ENCODE measurements at places on chromosomes 2 and 18. TPM values are rescaled to one million over a fixed set of nuclear protein-coding genes. Genes with fewer than 3 reads are reported as not detected.

The RAX gene
- total RNA-seq: 0.06 TPM

The GLI2 gene
- 13.8 TPM for total RNA-seq

- DNase-seq: peak; percentile 12
Measured at GRCh38 chr2:149094217-149095015, 55.9 kb downstream of the LYPD6B start.

- no peak for DNase-seq
Measured at GRCh38 chr2:150778828-150779227, 291.4 kb upstream of the RND3 start.

DNA sequence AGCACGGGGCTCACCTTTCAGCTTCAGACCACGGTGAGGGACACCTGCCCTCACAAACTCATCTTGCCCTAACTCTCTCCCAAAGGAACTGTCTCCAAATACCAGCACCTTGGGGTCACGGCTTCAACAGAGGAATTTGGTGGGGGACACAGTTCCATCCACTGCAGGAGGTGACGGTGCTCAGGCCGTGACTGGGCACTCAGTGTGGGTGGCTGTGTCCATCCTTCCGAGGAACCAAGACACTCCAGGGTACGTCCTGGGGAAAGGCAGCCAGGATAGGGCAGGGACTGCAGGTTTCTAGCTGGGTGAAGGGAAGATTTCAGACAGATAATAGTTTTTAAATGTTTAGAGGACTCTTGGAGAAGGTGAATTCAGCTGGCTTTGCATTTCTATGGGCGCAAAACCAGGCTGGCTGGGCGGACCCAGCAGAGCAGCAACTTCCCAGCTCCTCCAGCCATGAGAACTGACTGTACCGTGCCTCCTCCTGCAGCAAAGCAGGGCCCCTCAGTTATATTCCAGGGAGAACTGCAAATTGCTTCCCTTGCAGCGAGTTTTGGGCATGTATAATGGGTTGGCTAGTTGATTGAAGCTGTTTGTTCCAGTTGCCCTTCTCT is 23.9 kb upstream of the ALLC start:
- DNase-seq: no peak

DNA sequence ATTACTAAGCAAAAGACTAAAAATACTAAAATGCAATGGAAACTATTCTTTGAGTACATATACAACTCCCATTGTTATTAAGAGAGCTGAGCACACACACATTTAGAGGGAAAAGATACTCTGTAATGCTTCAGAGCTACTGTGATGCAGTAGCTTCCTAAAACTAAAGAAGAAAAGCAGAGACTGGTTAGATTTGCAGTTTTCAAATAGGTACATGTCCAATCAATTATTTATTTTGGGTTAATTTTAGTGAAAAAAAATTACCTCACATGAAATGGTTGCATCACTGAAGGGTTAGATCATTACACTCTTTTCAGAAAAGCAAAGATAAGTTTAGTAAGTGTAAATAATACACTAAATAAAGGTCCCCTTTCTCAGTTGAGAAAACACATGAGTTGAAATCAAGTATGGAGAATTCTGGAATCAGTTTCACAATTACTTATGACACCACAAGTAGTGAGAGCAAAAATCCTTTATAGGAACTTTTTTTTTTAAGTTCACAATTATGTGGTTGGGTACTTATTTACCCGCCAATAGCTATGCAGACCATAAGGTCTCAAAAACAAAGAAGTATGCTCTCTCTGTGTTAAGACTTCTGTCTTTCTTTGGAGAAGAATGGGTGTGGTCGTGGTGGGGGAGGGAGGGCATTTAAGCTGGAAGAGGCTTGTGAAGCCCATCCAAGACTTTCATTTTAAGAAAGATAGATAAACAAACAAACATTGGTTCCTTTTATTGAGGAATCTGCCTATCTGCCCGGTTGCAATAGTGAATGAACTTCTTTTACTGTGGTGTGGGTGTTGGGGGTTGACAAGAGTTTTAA is 25.3 kb upstream of the SERTAD2 start:
- no peak for DNase-seq

GRCh38 chr2:65554765-65555591 is 122.6 kb upstream of the SPRED2 start:
- DNase-seq: no peak

GRCh38 chr2:56770490-56770889 is 586.7 kb downstream of the CCDC85A start:
- peak; percentile 41 for DNase-seq

GRCh38 chr2:23523373-23524260 is 138.6 kb downstream of the KLHL29 start:
- DNase-seq: no peak

DNA sequence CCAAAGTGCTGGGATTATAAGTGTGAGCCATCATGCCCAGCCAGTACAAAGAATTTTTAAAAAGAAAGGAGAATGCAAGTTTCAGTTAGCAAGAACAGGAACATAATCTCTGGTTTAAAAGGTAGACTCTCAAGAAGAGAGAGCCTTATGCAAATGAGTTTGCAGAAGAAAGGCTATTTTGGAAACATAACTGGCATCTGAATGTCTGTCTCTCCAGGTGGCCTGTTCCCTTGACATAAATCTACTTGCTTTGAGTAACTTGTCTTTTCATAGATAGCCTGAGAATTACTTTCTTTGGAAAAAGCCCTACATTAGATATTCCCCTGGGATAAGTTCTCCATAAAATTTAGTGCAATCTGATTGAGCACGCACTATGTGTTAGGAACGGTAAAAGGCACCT is 109.6 kb downstream of the ICOS start:
- no peak for DNase-seq

- DNase-seq: no peak
Measured at GRCh38 chr2:176115883-176116813, at the start of gene HOXD10. TSS of gene HOXD10 (plus strand) at chr2:176116778. CDS start at chr2:176116834, 56 bp downstream.

DNA sequence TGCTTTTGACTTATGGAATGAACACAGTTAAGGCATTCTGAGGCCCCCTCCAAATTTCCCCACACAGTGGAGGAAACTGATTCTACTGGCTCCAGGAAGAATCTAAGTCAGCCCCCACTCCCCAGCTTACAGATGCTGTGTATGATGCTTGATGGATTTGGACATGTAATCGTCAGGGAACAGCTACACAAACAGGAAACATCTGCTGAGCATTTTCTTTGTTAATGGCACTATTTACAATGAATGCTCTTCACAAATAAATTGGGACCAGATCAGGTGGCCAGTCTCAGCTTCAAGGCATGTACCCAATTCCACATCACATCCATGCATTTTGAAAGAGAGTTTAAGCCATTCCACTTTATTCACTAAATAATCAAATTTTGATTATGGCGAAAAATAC is 562.3 kb downstream of the SOX11 start:
- no peak for DNase-seq

DNA sequence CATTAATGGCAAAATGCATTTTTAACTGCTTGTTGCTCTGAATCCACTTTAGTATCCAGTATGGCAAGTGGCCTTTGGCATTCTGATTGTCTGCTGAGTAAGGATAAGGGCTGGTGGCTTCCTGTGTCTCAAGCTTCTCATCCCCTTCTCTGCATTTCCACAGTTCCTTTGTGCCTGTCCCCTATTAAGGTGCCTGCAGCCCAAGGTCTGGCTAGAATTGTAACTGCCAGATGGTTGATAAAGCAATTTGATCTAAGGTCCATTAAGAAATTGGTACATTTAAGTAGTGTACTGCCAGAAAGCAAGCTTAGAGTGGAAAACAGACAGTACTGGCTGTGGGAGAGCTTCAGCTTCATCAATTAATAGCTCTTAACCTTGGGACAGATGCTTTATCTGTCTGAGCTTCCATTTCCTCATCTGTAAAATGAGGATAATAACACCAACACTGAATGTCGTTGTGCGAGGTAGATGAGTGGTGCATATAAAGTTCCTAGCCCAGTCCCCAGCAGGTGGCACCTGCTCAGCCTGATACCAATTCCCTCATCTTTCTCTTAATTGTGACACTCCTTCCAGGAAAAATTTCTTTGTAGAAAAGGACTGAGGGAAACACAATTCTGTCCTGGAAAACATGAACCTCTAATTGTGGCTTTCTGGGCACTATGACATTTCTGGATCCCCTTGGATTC is 570.6 kb upstream of the GCFC2 start:
- no peak for DNase-seq

The MARCHF4 gene
- total RNA-seq: not detected

DNA sequence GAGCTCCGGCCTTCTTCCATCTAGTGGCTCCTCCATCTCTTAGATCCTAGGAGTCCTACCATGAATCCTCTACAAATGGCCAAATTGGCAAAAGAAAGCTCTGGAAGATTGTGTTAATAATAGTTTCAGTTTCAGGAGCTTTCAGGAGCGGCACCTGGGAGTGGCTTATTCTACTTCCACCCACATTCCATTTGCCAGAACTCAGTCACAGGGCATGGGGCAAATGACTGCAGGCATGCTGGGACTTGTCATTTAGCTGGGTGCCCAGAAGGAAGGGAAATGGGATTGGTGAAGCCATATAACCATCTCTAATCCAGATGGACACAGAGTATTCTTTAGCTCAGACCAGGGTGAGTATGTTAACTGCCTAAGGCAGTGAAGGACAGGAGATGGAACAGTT is 3.6 kb upstream of the LRATD1 start:
- no peak for DNase-seq

- DNase-seq: no peak
Measured at GRCh38 chr2:173860082-173860481, 105.1 kb downstream of the SP3 start.

DNA sequence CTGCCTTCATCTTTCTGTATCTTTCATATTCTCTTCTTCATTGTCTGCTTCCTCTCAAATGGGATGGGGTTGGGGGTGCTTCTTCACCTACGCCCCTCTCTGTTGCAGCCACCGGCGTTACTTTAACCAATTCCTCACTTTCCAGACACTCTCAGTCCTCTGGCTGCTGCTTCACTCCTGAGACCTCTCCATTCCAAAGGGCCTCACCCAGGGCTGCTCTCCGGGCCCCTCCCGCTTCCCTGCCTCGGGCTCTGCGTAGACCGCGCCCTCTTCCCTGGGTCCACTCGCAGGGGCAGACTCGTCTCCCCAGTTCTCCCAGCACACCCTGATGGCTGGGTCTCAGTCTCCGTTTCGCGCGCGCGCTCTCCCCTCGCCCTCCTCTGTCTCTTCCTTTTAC is 926 bp downstream of the SERPINB8 start:
- peak; percentile 33 for DNase-seq

DNA sequence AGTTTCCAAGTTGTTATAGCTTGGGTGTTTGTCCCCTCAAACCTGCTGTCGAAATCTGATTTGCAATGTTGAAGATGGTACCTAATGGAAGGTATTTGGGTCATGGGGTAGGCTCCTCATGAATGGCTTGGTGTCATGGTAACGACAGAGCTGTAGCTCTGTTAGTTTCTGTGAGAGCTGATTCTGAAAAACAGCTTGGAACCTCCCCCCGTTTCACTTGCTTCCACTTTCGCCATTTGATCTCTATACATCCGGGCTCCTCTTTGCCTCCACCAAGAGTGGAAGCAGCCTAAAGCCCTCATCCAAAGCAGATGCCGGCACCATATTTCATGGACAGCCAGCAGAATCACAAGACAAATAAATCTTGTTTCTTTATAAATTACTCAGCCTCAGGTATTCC is 1035.1 kb upstream of the SLC39A10 start:
- DNase-seq: no peak

DNA sequence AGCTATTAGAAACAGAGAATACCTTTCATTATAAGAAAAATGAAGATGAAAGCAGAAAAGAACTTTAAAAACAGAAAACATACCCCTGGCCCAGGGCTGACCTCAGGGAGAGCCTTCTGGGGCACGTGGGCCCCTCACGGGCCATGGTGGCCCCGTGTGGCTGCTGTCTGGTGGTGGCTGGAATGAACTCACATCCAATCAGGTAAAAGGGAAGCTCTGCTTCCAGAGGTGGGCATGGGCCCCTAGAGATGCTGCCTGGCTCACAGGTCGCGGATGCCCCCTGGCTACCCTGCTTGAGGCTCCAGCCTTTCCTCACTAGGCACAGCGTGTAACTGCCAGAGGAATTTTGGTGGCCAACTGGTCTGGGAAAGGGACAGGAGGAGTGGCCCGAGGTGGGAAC is 16.6 kb downstream of the SNORC start:
- no peak for DNase-seq

- no peak for DNase-seq
Measured at GRCh38 chr2:229956491-229956890, 34.2 kb downstream of the FBXO36 start.

GRCh38 chr2:241945311-241945710 is 75.8 kb downstream of the RTP5 start:
- no peak for DNase-seq

- DNase-seq: peak; percentile 36
Measured at GRCh38 chr2:20164061-20164733, 60.7 kb downstream of the SDC1 start.

GRCh38 chr18:63155169-63155852 is 164.3 kb downstream of the BCL2 start:
- peak; percentile 44 for DNase-seq

GRCh38 chr2:184425083-184425482 is 173.2 kb upstream of the ZNF804A start:
- no peak for DNase-seq

GRCh38 chr2:104290566-104290891 is 563.4 kb upstream of the POU3F3 start:
- no peak for DNase-seq

DNA sequence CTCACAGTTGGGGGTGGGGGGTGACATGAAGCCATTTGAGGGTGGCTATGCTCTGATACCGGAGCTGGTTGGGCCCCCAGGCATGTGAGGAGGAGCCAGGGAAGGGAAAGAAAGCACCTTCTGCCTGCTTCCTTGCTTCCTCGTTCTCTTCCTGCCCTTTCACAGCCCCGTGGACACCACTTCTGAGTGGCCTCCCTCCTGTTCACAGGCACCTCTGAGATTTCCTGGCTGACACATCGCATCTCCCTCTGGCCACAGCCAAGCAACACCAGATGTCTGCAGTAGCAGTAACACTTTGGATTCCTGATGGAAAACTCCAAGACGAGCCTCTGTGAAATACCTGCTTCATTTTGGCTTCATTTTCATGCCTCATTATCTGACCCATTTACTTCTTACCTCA is 64.7 kb upstream of the ST3GAL5 start:
- DNase-seq: no peak

GRCh38 chr2:206164261-206164862 is 4.7 kb downstream of the EEF1B2 start:
- peak; percentile 24 for DNase-seq

The CAPN14 gene
- 0.21 TPM for total RNA-seq

- no peak for DNase-seq
Measured at GRCh38 chr2:239212929-239213642, 187.7 kb downstream of the HDAC4 start.

The TFPI gene
- 9.3 TPM for total RNA-seq

The LIPG gene
- 1.5 TPM for total RNA-seq

- peak; percentile 6 for DNase-seq
Measured at GRCh38 chr2:188181067-188181838, 110.4 kb upstream of the GULP1 start.
